ENCODE measurements at places on chromosomes 7 and 10.

DNA sequence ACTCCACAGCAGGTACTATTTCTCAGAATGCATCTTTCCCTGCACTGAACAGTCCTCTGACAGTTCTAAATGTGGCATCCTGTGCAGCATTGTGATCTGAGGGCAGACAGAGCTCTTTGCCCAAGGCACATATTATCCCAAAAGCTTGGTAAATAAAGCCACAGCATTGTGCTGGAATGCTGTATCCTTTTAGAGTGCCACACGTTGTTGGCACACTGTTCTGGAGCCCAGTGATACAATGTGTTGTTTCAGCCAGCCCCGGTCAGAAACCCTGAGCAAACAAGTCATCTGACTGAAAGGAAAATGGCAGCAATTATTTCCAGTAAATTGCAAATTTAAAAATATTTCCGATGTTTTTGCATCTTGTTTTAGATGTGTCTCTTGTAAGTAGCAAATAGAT is 45.4 kb downstream of the NAMPT start:
- DNase-seq: no peak

- DNase-seq: no peak
Observed at GRCh38 chr7:93165447-93165846, 17.3 kb upstream of the SAMD9L start.

- no peak for DNase-seq
Observed at GRCh38 chr10:128373071-128373749, 247.0 kb upstream of the MKI67 start.

DNA sequence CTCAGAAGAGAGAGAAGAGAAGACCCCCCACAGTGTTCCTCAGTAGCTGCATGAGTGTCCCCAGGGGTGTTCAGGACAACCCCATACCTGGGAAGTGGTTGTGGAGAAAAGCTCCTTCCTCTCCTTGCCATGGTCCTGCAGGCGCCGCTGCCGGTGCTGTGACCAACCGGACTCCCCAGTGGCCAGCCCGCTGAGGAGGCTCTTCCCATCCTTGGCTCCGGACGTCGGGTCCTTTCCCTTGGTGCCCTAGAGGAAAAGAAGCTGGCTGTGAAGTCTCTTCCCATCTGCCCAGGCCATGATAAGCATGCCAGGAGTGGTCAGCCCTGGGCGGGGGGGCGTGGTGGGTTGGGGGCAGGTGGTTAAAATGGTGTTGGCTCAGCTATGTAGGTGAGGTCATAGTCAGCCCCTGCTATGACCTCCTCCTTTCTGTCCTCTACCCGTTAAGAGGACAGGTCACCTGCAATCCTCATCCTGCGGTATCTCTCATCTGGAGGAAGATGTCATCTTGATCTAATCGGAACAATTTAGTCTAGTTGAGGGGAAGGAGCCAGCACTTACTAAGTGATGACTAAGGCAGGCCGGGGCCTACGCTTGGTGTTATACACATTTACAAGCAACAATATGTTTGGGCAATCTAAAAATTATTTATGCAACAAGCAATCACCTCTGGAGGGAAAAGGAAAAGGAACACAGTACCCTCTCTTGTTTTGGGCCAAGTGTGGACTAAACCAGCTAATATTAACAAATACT is 13.2 kb downstream of the WDR91 start:
- no peak for DNase-seq

GRCh38 chr7:70835658-70836057 is 296.3 kb upstream of the GALNT17 start:
- DNase-seq: no peak

DNA sequence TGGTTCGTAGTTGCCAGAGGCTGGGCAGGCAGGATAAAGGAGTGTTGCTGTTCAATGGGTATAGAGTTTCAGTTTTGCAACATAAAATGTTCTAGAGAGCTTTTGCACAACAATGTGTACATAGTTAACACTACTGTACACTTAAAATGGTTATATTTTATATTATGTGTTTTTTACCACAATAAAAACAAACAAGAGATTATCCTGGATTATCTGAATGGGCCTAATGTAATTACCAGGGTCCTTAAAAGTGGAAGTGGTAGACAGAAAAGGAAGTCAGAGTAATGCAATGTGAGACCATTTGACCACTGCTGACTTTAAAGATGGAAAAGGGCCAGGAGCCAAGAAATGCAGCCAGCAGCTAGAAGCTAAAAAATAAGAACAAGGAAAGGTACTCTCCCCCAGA is 159.7 kb downstream of the SGMS1 start:
- DNase-seq: no peak
